ENCODE measurements at places on chromosomes 6 and 20.

- DNase-seq: no peak
Measured at GRCh38 chr6:169386411-169387057, 132.9 kb upstream of the THBS2 start.

DNA sequence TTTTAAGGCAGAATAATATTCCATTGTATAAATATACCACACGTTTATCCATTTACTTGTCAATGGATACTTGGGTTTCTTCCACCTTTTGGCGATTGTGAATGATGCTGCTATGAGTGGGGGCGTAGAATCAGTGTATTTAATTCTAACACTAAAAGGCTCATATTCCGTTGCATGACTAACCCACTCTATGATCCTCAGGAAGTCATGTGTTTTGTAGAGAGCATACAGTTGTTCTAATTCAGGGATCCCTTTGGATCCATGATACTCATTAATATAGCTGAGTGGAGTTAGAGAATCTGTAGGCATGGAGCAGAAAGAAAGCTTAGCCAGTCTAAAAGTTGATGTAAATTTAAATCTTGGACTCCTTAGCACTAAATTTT is 74.2 kb upstream of the TMEM170B start:
- no peak for DNase-seq

DNA sequence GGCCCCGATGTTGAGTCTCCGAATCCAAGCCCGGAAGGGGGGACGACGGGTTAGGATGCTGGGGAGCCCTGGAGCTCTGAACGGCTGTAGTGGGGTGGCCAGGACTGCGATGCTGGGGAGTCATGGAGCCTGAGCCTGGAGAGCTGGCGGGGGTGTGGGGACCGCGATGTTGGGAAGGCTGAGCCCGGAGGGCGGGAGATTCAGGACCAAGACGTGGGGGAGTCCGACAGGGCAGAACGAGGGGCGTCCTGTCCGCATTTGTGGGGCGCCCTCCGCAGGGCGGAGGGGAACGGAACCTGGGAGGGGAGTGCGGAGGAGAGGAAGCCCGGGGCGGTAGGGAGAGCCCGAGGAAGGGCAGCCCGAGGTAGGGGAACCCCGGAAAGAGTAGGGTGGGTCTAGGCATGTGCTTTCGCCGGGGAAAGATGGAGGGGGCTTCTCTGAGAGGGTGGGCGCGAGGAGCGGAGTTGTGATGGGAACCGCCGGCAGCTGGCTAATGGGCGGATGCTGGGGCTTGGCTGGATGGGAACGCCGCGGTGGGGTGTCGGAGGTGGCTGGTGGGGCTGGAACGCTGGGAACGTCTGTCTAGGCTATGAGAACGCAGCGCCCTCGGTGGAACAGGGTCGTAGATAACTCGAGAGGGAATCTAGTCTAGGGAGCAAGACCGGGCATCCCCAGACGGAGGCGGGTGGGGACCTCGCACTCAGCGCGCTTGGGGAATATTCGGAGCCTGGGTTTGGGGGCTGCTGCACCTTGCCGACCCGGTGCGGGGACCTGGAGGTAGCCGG is 684 bp downstream of the PAQR8 start:
- peak; percentile 36 for DNase-seq

- no peak for DNase-seq
Measured at GRCh38 chr6:8588176-8588575, 152.8 kb upstream of the SLC35B3 start.

- DNase-seq: no peak
Measured at GRCh38 chr6:76422511-76423213, 350.2 kb upstream of the IMPG1 start.

- no peak for DNase-seq
Measured at GRCh38 chr6:124961777-124962638, at the start of gene RNF217. TSS of gene RNF217 (plus strand) at chr6:124962437. CDS start at chr6:124962545, 108 bp downstream.

DNA sequence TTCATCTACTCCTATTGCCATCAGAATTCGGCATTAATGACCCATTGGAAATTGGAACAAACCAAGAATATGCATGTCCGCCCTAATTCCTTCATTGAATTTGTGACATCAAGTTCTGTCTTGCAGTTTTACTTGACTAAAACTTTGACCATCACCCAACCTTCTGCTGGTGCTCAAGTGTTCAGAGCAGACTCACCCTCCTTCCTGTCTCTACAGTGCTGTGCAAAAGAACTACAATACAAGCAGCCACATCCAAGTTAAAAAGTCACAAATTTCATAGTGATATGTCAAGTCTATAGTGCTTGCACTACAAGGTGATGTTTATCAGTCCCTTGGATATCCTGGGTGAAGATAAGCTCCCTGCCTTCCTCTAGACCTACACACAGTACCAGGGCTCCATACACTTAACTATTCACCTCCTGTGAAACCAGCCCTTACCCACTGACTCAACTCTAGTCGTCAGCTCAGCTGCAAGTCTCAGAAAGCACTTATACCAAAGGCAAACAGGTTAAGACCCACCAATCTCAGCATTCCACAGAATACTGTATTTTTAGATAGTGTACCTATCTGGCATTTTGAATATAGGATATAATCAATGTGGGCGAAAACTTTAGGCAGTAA is 23.6 kb downstream of the SNX5 start:
- DNase-seq: no peak

- DNase-seq: no peak
Measured at GRCh38 chr20:38499366-38499765, 26.7 kb downstream of the RALGAPB start.

DNA sequence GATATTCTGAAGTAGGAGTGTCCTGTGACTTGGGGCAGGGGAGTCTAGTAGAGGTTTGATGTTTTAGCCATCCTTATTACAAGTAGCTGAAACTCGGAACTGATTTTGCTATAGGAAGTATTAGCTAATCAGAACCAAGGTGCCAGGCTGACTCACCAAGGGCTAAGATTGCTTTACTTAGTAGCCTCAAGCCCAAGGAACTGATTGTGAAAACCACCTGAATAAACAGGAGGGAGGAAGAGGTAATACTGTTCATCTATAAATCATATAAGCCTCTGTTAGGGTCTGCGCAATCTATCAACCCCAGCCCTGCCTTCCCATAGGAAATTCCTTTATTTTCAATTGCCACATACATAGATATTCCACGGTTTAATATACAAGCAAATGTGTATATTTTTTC is 54.4 kb downstream of the GNAS start:
- peak; percentile 44 for DNase-seq

Data from NK-92 treated with Interleukin-12 subunit alpha and Interleukin-12 subunit beta, amount 100 ng/mL, for 24 hours (cell line).